Fibroblast of skin of left biceps (primary cell): ENCODE measurements at places on chromosomes 1 and 21.

GRCh38 chr1:162080472-162081015, 11.1 kb downstream of the NOS1AP start:
- no peak for DNase-seq

GRCh38 chr1:61757950-61758349, 15.7 kb downstream of the PATJ start:
- DNase-seq, result peak; percentile 40

- no peak for DNase-seq
Measured at GRCh38 chr1:163196449-163196787, 6.3 kb downstream of the RGS5 start.

DNA sequence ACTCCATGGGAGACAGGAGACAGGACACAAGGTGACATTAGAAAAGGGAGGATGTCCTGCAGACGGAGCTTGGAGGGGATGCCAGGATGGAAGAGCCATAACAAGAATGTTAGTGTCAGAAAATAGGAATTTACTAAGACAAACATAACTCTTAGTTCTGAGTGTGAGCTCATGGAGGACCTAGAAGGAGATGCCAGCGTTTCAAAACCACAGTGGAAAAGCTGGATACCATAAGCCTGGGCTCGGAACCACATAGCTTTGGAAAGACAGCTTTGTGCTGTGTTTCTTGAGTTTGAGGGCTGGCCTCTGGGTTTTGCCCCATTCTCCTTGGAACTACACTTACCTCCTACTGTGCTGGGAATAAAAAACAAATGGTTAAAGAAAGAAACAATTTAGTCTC, 128.4 kb downstream of the S1PR1 start:
- no peak for DNase-seq

- DNase-seq, result no peak
Measured at GRCh38 chr1:220219865-220220698, 52.2 kb downstream of the RAB3GAP2 start.

- peak; percentile 29 for DNase-seq
Measured at GRCh38 chr1:147579532-147579931, 38.2 kb downstream of the BCL9 start.

DNA sequence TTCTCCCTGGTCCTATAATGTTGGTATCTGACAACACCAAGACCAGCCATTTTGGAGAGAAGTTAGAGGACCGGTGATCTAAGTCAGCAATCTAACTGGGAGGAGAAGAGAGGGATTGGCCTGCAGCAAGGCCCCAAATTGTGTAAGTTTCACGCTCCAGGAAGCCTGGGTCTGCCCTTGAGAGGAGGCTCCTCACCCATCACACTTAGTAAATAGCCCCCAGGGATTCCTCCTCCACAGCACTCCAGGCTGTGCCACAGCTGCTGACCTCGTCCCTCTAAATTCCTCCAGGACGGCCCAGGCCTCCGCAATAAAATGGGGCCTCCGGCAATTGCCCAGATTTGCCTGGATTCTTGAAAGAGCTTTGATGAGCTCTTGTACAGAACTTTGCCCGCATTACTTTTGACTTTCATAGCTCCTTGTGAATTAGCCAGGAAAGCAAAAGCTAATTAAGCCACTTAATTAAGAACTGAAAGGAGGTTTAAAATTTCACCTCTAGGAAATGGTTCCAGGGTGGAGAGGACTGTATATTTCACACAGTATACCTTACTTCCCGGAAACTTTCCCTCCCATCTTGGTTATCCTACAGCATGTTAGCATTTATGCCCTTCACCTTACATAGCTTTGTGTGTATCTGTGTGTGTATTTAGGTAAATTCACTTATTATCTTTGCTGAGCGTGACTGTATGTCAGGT, 90.5 kb downstream of the LAMC2 start:
- DNase-seq, result no peak

DNA sequence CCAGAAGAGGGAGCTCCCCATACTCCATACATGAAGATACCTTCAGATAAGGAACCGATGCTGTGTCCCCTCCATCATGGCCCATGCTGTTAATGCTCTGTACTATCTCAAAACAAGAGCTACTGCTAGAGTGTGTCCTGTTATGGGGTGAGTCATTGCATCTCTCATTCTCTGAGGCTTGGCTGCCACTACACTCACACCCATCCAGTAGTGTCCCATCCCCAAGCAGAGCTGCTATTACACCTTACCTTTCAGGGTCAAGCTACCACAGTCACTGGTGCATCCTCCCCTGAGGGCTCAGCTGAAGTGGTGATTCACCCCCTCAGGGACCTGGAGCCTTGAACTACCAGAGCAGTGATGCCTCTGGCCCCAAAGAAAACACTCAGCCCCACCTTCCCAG, 198.5 kb downstream of the PLA2G4A start:
- DNase-seq, result no peak
